ENCODE measurements at places on chromosomes 13 and 19. TPM values are rescaled to one million over a fixed set of nuclear protein-coding genes. Genes with fewer than 3 reads are reported as not detected.

- no peaks in the 10 kb centered on the region for H3K27me3 ChIP-seq
- no peak overlapping the region for H3K4me3 ChIP-seq
- no peak overlapping the region for H3K27ac ChIP-seq
Measured at GRCh38 chr19:56094449-56094848, 26.6 kb downstream of the ZNF787 start.

ZNF223 gene
- total RNA-seq: 4.4 TPM

MIR17HG gene
- total RNA-seq: 2.8 TPM

GRCh38 chr13:37869756-37870488, at the start of gene TRPC4:
Gene TRPC4, minus strand, starts transcription at chr13:37869772. Its CDS starts 86,439 bp downstream, at chr13:37783333.
- no peaks in the 10 kb centered on the region for H3K36me3 ChIP-seq
- peaks cover 4% of the 10 kb centered on the region for H3K4me1 ChIP-seq
- H3K4me3 ChIP-seq: no peak within 1 kb of the TSS
- peak within 1 kb of the TSS; percentile 26 for H3K27ac ChIP-seq

NECTIN2 gene
- 131 TPM for total RNA-seq

TMEM86B gene
- total RNA-seq: 4.9 TPM

GRCh38 chr13:26473571-26474230, 83.8 kb upstream of the WASF3 start:
- no peak for DNase-seq
- no peaks in the 10 kb centered on the region for H3K27me3 ChIP-seq
- no peak overlapping the region for H3K27ac ChIP-seq
- no peak overlapping the region for H3K4me3 ChIP-seq

DIS3 gene
- 27.2 TPM for total RNA-seq

DNA sequence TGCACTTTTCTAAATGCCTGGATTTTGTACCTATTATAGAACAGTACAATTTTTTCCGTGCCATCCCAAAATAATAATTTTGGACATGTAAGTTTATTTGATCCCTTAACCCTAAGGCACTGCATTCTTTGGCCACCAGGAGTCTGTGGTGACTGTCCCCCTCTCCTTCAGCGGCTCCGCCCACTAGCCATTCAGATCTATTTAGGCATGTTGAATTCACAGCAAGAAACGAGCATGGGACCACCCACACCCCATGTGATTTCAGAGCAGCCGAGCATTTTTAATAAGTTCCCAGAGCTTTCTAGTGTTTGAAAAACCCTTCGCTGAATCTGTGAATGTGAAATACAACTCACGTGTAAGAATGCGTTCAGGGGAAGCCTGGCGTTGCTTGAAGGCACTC, 567.5 kb downstream of the MYO16 start:
- H3K4me3 ChIP-seq: no peak overlapping the region
- H3K4me1 ChIP-seq: no peaks in the 10 kb centered on the region
- H3K27ac ChIP-seq: no peak overlapping the region

BRSK1 gene
- total RNA-seq: 12.0 TPM

DNA sequence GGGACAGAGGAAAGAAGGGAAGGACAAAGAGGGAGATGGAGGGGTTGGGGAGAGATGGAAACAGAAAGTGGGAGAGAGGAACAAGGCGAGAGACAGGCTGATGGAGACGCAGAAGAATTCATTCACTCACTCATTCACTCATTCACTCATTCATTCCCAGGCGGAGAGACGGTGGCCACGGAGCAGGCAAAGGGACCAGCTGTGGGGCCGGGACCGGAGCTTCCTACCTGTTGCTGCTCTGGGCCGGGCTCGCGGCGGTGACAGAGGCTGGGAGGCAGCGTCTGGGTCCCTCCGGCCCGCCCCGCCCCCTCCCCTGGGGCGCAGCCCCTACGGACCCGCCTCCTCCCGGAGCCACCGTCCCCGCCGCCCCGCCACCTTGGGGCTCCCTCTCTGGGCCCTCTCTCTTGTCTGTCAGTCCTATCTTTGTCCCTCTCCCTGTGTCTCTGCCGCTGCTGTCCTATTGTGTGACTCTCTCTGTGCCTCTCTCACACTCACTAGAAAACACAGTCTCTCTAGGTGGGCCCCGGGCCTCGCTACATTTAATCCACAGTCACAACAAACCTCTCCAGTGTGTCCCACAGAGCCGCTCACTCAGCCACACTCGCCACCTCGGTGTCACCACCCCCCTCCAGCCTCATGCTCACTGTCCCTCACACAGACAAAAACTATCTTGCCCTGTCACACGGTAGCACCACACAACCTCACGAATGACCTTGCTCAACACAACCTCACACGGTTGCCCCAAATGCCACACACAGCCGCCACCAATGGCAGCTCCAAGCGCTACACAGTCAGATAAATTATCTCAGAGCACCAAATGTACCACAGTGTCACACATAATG, at the start of gene GNG8:
Gene GNG8 (minus strand): TSS at position 283 of the 842 bp plus-strand sequence. CDS start 1,520 bp downstream, outside the sequence.
- peaks cover 6% of the 10 kb centered on the region for H3K4me1 ChIP-seq
- H3K36me3 ChIP-seq: no peaks in the 10 kb centered on the region
- H3K27ac ChIP-seq: no peak within 1 kb of the TSS

GJB2 gene
- 0.24 TPM for total RNA-seq

DNA sequence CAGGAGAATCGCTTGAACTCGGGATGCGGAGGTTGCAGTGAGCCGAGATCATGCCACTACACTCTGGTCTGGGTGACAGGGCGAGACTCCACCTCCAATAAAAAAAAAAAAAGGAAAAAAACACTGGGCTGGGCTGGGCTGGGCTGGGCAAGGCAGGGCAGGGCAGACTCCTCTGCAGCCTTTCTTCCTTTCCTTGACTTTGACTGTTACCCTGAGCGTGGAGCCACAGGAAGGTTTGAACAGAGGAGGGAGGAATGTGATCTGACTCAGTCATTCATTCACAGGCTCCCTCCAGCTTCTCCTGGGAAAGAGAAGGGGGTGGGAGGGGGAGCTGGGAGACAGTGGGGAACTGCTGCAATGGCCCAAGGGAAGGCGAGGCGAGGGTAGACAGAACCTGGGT, 2.7 kb upstream of the ACTN4 start:
- H3K27me3 ChIP-seq: no peaks in the 10 kb centered on the region
- H3K4me1 ChIP-seq: no peaks in the 10 kb centered on the region
- H3K4me3 ChIP-seq: no peak overlapping the region
- no peaks in the 10 kb centered on the region for H3K36me3 ChIP-seq
- H3K27ac ChIP-seq: no peak overlapping the region
- DNase-seq: no peak

GRCh38 chr13:98476106-98476505, 100.8 kb downstream of the STK24 start:
- peak overlapping the region; percentile 71 for H3K27ac ChIP-seq
- peaks cover 35% of the 10 kb centered on the region for H3K4me1 ChIP-seq
- no peak for DNase-seq
- H3K27me3 ChIP-seq: no peaks in the 10 kb centered on the region
- peaks cover 14% of the 10 kb centered on the region for H3K36me3 ChIP-seq

- H3K36me3 ChIP-seq: no peaks in the 10 kb centered on the region
- no peaks in the 10 kb centered on the region for H3K27me3 ChIP-seq
- no peaks in the 10 kb centered on the region for H3K4me1 ChIP-seq
- no peak for DNase-seq
- no peak overlapping the region for H3K27ac ChIP-seq
- no peak overlapping the region for H3K4me3 ChIP-seq
Measured at GRCh38 chr13:62626771-62627170, 1211.1 kb upstream of the PCDH20 start.

- no peaks in the 10 kb centered on the region for H3K36me3 ChIP-seq
- H3K27me3 ChIP-seq: no peaks in the 10 kb centered on the region
- DNase-seq: no peak
Measured at GRCh38 chr13:77034881-77035280, 7.9 kb upstream of the FBXL3 start.

DNA sequence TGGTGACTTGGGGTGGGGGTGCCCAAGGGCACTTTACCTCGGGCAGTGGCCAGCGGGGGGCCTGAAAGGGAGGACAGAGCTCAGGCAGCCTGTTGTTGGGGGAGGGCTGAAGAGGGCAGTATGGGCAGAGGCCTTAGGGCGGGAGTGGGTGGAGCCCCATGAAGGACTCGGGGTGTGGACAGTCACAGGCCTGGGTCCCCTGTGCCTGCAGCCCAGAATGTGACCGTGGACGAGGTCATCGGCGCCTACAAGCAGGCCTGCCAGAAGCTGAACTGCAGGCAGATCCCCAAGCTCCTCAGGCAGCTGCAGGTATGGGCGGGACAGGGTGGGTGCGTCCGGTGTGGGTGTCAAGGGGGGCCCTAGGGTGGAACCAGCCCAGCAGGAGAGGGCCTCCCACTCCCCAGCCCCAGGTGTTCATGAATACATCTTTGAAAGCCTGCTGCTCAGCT, 22.5 kb downstream of the NKPD1 start:
- H3K4me1 ChIP-seq: peaks cover 36% of the 10 kb centered on the region
- H3K27me3 ChIP-seq: no peaks in the 10 kb centered on the region
- no peak overlapping the region for H3K4me3 ChIP-seq
- peaks cover 22% of the 10 kb centered on the region for H3K36me3 ChIP-seq
- H3K27ac ChIP-seq: no peak overlapping the region

DNA sequence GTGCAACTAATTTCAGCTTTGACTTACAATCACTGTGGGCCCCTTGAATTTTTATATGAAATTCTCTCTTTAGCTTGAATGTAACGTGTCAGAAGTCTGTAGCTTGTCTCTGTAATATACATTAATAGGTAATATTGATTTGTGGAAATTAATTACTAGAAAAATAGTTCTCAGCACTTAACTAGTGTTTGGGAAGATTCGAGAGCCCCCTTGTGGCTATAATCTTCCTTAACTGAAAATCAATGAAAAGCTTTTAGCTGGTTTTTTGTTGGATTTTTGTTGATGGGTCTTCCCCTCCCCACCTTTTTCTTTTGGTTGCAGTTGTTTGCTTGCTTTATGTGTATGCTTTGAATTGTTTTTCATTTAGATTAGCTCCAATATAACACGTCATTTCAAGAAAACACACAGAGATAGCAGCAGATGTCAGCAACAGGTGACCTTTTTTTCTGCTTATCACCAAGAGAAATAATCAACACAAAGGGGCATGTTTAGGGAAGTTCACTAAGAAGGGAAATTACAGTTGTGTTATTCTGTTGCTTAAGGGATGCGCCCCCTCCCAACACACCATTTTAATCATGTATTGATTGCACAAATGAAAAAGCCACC, 176.8 kb downstream of the OXGR1 start:
- H3K4me1 ChIP-seq: peaks cover 8% of the 10 kb centered on the region
- no peaks in the 10 kb centered on the region for H3K27me3 ChIP-seq
- DNase-seq: no peak
- H3K4me3 ChIP-seq: no peak overlapping the region

NOTCH3 gene
- total RNA-seq: 19.3 TPM

CGB7 gene
- not detected for total RNA-seq

DNA sequence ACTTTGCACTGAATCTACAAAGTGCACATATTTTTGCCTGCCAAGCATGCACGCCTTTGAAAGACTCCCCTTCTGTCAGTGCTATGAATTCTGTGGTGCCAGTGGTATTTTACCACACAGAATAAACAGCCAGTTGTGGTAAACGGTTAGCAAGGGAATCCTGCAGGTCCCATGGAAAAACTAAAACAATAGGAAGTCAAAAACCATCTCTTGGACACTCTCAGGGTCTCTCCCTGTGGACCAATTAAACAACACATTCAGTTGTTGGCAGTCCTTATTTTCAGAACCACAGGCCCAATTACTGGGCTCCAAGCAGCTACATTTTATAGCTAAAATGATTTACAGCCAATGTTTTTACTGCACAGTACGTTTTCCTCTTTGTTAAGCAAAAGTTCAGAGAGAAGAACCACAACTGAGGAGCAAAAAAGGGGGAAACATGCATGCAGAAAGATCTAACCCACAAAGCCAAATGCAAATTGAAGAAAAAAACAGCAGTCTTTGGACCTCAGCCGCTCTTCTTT, 116.9 kb downstream of the KCTD12 start:
- no peaks in the 10 kb centered on the region for H3K27me3 ChIP-seq
- H3K4me3 ChIP-seq: no peak overlapping the region
- H3K27ac ChIP-seq: no peak overlapping the region
- DNase-seq: no peak

DNA sequence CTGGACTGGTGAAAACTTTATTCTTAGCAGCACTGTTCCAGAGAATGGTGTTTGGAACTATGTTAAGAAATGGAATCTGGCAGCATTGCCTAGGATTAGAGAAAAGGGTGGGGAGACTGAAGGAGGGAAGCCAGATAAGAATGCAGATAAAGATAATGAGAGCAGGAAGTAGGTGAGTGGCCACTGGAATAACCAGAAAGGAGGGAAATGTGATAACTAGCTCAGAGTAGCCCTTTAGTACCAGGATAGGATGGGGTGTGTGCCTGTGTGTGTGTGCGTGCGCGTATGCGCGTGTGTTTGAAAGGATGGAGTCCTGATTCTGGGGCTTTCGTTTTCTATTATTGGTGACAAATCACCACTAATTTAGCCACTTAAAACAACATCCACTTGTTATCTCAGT, 33.4 kb upstream of the FRY start:
- no peaks in the 10 kb centered on the region for H3K36me3 ChIP-seq
- no peak for DNase-seq
- H3K27me3 ChIP-seq: no peaks in the 10 kb centered on the region
- H3K27ac ChIP-seq: no peak overlapping the region
- no peaks in the 10 kb centered on the region for H3K4me1 ChIP-seq

TNFSF9 gene
- total RNA-seq: 1.6 TPM

ABHD13 gene
- 8.9 TPM for total RNA-seq

SIGLEC8 gene
- total RNA-seq: 0.33 TPM

DNA sequence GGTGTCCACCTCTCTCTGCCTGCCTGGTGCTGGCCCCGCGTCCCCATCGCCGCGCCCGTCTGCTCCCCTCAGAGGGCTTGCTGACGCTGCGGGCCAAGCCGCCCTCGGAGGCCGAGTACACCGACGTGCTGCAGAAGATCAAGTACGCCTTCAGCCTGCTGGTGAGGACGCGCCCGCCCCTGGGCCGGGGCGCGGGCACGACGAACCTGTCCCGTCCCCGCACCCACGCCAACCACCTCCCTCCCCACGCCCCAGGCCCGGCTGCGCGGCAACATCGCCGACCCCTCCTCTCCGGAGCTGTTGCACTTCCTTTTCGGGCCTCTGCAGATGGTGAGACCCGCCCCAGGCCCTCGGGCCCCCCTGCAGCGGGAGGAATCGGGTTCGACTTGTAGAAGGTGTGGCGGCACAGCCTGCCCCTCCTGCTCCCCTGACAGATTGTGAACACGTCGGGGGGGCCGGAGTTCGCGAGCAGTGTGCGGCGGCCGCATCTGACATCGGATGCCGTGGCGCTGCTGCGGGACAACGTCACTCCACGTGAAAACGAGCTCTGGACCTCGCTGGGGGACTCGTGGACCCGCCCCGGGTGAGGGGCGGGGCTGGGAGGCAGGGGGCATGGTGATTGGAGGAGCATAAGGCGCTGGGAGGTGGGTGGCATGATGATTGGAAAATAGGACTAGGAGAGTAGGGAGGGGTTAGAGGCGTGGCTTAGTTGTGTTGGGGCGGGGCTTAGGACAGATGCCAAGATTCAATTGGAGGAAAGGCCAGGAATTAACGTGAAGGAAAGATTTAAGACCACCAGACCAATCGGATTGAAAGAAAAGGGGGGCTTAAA, 6.6 kb downstream of the EPS8L1 start:
- H3K27ac ChIP-seq: no peak overlapping the region
- H3K4me1 ChIP-seq: peaks cover 13% of the 10 kb centered on the region
- DNase-seq: no peak
- H3K27me3 ChIP-seq: peaks cover 48% of the 10 kb centered on the region
- H3K36me3 ChIP-seq: no peaks in the 10 kb centered on the region

YJU2 gene
- 32.5 TPM for total RNA-seq
